Activated CD8-positive, alpha-beta memory T cell treated with anti-CD3 and anti-CD28 coated beads, Interleukin-2, amount 10 ng/mL, durations not matched to agents 7 days and 5 days (primary cell): ENCODE measurements at places on chromosomes 3 and 15.

- peak; percentile 79 for DNase-seq
Measured at GRCh38 chr3:134473868-134474546, 11.8 kb downstream of the ANAPC13 start.

GRCh38 chr15:100987143-100987542 lies 68.0 kb downstream of the LRRK1 start:
- no peak for DNase-seq

GRCh38 chr15:101852356-101852755 lies 40.4 kb downstream of the OR4F15 start:
- DNase-seq = no peak

- DNase-seq = no peak
Measured at GRCh38 chr3:159045279-159045885, 243.5 kb downstream of the MFSD1 start.

DNA sequence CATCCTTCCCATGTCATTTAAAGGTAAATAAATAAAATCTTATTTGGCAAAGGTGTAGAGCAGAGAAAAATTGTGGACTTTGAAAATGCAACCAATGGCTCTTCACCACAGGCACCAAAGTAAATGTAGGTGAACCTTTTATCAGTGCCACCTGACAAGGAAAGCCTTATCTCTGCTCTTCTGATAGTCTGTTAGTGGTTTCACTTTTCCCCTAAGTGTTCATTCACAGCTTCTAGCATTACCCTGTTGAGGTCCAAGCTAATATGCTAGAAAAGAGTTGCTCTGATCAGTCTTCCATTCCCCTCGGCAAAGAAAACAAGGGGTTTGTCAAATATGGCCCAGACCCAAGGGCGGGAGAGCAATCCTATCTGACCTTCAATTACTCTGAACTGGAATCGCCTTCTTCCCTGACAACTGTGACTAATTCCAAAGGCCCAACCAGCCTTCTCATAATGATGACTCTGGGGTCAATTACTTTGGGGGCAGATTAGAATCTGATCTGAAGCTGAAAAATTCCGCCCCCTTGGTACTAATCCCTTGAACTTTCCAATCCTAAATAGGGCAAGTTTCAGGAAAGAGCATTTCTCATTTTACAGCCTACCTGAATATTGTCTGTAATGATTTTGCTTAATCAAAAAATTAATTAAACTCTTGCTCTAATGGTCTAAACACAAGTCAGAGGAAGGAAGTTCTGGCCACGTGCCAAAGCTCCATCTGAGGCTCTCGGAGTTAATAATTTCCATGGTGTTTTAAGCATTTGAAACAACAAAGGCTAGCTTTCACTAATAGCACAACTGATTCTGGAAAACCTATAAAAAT lies 52.4 kb downstream of the SETMAR start:
- no peak for DNase-seq

GRCh38 chr15:57054204-57054750 lies 135.8 kb downstream of the TCF12 start:
- DNase-seq = no peak

GRCh38 chr15:100330221-100330620 lies 11.6 kb downstream of the ADAMTS17 start:
- peak; percentile 67 for DNase-seq

DNA sequence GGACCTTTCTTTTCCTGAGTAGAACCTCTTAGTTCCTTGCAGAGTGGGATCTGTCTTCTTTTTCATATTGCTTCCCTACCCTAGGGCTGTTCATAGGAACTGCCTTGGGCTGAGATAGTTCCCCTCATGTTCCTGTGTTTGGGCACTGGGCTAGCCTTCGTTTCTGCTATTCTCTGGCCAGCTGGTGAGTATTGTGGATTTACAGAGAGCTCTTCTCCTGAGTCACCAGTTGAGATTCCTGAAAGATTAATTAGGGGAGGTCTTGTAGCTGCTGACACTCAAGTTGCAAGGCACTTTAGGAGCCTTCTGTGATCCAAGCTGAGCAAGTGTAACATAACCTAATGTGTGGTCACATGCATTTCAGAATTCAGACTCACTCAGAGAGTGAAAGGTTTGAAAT lies 30.7 kb downstream of the CHD2 start:
- DNase-seq = no peak

- no peak for DNase-seq
Measured at GRCh38 chr15:80251428-80252120, 439 bp downstream of the CTXND1 start.

GRCh38 chr3:6147883-6148282 lies 713.0 kb upstream of the GRM7 start:
- no peak for DNase-seq
